ENCODE measurements at places on chromosomes 12 and 14.

DNA sequence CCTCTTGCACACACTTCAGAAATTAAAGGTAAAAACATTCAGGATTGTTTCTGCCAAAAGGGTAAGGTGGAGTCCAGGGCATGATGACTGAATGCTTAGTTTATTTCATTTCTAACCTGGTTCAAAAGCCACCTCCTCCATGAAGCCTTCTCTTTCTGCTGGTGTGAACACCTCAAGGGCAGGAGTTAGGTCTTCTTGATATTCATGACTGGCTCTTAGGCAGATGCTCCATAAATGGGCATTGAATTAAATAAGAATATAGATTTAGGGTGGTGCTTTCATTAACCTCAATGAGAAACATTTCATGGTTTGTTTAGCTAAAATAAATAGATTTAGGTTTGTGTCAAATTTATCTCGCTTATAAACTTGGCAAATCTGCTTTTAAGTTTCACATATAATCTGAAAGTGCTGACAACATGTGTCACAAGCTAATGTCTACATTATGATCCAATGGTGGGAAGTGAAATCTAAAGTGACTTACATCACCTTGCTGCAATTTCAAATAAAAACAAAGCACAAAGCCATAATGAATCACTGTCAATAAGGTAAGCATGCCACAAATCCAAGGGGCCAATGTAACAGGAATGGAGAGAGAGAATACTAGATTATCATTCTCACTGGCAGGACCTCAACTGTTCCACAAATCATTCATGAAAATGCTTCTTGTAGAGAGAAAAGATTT lies 72.7 kb upstream of the GRIP1 start:
- no peak for DNase-seq

- DNase-seq, result no peak
These were observed 302.8 kb downstream of the FSCB start for GRCh38 chr14:44204061-44204835.

GRCh38 chr12:2610358-2610757 lies 184.4 kb upstream of the FKBP4 start:
- DNase-seq, result no peak

DNA sequence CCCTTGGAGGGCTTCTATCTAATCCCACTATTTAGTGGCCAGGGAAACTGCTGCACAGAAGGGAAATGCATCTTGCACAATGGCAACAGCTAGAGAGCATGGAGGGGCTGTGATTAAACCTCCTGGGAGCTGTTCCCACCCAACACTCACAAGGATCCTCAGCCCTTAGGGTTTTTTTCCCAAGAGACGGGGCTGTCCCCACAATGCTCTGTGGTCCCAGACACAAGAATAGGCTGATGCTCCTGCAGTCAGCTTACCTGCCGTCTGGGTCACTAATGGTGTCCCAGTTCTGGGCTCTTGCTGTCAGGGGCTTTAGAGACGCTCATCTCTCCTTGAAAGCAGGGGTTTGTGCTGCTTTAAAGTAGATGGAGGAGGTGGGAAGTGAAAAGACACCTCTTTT lies 4.6 kb downstream of the SERPINA1 start:
- DNase-seq, result no peak

DNA sequence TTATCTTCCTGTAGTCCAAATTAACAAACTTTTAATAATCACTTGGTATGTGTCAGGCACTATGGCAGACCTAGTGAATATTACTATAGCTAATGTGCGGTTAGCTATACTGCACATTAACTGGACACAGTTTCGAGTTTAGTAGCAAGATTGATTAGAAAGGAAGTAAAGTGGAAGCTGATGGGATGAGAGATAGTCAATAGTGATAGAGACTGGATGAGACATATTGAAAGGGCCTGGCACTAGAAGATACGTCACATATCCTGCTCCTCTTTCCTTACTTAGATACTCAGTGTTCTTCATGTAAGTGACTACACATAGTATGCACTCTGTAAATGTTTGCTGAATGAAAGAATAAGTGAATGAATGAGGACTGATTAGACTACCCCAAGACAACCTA lies 5.5 kb downstream of the TBK1 start:
- DNase-seq, result no peak

DNA sequence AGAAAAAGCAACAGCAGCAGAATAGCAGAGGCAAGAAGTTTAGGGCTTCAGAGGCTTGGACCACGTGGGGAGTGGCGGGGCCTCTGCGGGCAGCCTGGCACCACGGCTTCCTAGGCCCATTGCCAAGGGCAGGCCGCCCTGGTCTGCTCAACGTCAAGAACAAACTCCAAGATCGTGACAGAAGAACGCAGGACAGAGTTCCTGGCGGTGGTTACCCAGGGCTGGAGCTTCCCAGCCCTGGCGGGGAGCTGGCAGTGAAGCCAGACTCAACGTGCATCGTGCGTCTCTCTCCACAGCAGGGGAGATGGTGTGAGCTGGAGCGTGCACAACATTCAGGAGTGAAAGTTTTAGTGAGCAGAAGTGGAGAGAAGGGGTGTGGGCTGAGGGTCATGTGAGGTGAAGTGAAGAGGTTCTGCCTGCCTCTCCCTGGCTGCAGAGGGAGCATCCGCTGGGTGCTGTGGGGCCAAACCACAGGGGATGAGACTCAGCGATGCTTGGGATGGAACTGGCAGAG lies 13.9 kb upstream of the CACNA2D4 start:
- DNase-seq, result no peak

GRCh38 chr14:44316647-44317440 lies 190.2 kb downstream of the FSCB start:
- no peak for DNase-seq

GRCh38 chr12:45944771-45945170 lies 45.6 kb downstream of the SCAF11 start:
- no peak for DNase-seq

DNA sequence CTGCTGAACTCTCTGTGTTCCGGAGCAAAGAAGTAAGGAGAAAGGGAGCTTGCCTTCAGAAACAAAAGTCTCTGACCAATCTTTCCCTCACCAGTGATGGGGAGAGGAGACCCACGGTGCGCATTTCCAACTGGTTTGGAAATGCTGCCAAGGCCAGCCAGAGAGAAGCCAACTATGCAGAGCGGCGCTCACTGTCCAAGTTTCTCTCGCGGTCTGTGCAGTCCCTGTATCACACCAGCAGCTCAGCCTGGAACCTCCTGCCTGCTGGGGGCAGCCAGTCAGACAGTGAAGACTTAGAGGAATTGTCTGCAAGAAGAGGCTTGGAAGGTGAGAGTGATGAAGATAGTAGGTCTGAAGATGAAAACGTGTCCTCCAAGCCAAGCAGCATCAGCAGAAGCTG lies 206.2 kb downstream of the NAV3 start:
- DNase-seq, result no peak

- no peak for DNase-seq
These were observed 1.9 kb downstream of the IFNG-AS1 start for GRCh38 chr12:67991158-67991557.

- DNase-seq, result no peak
These were observed 20.9 kb upstream of the SCFD1 start for GRCh38 chr14:30600922-30601918.

DNA sequence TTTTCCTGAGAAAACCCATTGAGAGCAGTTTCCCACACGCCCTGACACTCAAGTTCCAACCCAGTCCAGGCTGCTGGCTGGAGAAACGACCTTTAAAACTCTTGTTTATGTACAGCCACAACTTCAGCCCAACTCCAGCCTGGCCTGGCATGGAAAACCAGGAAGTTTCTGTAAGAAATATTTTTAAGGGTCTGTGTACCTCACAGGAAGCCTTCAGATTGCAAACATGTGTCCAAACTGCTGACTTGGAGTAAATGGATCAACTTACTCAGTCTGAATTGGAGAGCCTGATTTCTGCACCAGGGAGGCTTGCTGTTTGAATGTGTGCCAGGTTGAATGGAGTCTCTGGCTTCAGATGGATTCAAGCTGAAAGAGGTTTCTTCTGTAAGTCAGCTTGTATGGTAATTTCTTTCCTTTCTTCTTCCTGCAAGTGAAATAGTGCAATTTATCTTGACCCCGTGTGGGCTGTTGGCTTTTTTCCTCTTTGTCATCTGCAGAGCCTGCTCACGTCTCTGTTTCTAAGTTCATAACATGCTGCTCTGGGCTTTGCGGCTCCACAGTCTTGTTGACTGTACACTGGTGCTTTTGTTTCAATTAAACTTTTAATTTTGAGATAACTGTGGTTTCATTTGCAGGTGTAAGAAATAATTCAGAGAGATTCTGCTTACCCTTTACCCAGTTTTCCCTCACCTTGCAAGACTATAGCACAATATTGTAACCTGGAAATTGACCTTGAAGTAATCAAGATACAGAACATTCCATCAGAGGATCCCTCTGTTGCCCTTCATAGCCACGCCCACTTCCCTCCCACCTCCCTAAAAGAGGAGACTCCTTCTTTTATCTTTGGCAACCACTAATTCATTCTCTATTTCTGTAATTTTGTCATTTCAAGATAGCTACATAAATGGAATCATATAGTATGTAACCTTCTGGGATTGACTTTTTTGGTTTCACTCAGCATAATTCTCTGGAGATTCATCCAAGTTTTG lies 109.7 kb upstream of the PRMT8 start:
- DNase-seq, result no peak

GRCh38 chr14:87175175-87175574 lies 817.8 kb downstream of the GALC start:
- DNase-seq, result no peak

GRCh38 chr12:21818627-21819026 lies 44.1 kb upstream of the KCNJ8 start:
- no peak for DNase-seq

GRCh38 chr12:112303004-112303403 lies 79.2 kb downstream of the HECTD4 start:
- no peak for DNase-seq

- no peak for DNase-seq
These were observed 117.3 kb downstream of the MED13L start for GRCh38 chr12:116160231-116160630.

- DNase-seq, result no peak
These were observed 526.6 kb upstream of the SEL1L start for GRCh38 chr14:82060219-82060618.

GRCh38 chr14:96461950-96462798 lies 40.0 kb upstream of the PAPOLA start:
- DNase-seq, result no peak

GRCh38 chr12:86158956-86159355 lies 97.2 kb downstream of the MGAT4C start:
- DNase-seq, result no peak

DNA sequence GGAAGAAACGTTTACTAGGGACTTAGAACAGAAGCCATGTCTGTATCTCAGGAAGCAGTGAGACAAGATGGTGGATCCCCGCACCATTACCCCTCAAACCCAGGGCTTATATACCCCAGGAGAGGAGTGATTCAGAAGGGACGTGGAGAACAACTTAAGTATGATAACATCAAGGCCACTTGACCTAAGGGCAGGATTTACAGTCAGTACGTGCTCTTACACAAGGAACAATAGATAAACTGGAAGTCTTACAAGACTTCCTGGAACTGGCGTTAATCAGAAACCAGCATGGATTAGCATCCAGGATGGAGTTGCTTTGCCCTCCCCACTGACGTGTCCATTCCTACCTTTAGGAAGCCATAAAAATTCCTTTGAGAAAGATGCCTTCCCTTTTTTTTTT lies 8.6 kb upstream of the ETFBKMT start:
- DNase-seq, result no peak

GRCh38 chr14:100776681-100777365 lies 49.1 kb upstream of the MEG3 start:
- DNase-seq, result no peak

- DNase-seq, result no peak
These were observed 24.3 kb downstream of the VCPKMT start for GRCh38 chr14:50092006-50092555.

DNA sequence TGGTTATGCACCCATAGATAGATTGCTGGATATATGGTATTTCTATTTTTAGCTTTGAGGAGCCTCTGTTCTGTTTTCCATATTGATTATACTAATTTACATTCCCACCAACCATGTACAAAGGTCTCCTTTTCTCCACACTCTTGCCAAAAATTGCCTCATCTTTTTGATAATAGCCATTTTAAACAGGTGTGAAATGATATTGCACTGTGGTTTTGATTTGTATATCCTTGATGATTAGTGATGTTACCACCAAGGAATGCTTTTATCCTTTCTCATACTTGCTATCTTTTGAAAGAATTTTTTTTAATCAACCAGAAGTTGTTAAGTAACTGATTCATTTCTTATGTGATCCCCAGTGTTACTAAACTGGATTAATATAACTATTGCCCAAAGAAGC lies 60.0 kb downstream of the BBS10 start:
- no peak for DNase-seq

GRCh38 chr14:79411403-79412174 lies 799.7 kb downstream of the DIO2 start:
- DNase-seq, result no peak

DNA sequence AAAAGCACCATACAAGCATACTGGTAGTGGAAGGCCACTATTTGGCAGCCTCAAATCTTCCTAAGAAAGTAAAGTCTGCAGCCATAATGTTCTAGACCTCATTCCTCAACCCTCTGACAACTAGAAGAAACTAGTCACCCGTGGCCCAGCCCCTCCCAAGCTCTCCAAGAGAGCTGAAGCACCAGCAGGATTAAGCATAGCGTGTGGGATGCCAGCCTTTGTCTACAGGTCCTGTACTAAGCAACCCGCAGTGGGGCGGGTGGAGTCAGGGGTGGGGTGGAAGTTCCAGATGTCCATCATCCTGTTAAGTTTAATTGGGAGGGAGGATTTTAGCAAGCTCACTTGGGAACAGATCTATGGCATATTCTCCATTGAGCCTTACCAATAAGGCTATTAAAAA lies 14.2 kb downstream of the SLC11A2 start:
- no peak for DNase-seq

DNA sequence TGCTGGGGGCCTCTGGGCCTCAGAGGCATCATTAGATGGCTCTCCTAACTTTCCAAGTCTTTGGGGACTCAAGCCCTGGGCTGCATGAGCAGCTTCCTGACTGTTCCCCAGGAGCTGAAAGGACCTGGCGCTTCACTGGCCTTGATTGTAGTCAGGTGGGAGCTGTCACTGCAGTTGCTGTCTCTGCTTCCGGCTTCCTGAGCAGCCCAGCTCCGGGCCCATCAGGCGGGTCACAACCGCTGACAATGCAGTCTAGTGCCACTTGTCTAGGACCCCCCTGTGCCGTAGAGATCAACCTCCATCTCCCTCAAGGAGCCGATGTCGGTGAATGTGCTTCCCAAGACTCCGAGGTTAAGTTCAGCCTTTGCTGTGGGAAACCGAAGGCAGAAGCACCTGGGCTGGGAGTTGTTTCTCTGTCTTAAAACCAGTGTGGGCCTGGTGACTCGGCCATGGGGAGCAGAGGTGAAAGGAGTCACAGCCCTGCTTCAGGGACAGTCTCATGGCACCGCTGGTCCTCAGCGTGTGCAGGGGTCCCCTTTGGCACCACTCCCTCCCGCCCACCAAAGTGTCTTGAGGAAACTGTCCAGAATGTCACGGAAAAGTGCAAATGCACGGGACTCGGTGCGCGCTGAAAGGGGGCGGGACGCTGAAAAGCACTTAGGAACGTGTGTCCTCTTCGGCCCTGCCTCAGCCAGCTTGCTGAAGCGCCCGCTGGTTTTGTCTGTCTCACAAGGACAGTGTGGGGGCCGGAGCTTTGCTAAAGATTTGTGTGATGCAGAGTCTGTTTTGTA lies 44.8 kb downstream of the PRIMA1 start:
- DNase-seq, result no peak

- no peak for DNase-seq
These were observed 109.3 kb downstream of the ITPR2 start for GRCh38 chr12:26723379-26724308.

All from NCI-H1048 (cell line).